ENCODE measurements at places on chromosomes 2 and 18.

DNA sequence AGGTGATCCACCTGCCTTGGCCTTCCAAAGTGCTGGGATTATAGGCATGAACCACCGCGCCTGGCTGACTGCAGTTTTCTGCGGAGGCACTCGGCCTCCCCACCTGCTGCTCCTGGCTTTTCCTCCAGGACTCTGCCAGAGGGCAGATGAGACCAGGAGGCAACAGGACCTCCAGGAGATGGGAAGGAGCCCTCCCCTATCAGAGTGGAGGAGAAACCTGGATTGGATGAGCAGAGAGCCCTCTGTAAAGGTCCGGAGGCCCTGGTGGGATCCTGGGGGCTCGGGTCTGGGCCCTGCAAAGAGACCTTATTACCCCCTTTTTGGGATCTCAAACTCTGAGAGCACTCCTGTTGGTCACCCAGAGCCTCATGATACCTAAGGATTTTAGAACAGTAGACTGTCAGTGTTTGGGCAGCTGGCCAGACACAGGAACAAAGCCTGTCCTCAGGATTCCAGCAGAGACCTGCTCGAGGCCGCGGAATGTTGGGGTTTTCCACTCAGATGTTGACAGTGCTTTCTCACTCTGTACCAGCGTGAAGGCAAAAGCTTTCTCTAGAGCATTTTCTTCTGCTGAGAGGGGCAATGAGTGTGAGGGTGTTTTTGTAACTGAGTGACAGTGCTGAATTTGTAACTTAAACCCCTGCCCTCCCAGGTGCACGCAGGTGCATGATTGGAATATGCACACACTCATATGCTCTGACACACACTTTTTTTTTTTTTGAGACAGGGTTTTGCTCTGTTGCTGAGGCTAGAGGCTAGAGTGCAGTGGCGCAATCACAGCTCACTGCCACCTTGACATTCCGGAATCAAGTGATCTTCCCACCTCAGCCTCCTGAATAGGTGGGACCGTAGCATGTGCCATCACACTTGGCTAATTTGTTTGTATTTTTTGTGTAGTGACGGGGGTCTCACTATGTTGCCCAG, 48.4 kb downstream of the NPPC start:
- DNase-seq: peak; percentile 46

- DNase-seq: no peak
Measured at GRCh38 chr2:206840999-206841398, 75.6 kb downstream of the FASTKD2 start.

DNA sequence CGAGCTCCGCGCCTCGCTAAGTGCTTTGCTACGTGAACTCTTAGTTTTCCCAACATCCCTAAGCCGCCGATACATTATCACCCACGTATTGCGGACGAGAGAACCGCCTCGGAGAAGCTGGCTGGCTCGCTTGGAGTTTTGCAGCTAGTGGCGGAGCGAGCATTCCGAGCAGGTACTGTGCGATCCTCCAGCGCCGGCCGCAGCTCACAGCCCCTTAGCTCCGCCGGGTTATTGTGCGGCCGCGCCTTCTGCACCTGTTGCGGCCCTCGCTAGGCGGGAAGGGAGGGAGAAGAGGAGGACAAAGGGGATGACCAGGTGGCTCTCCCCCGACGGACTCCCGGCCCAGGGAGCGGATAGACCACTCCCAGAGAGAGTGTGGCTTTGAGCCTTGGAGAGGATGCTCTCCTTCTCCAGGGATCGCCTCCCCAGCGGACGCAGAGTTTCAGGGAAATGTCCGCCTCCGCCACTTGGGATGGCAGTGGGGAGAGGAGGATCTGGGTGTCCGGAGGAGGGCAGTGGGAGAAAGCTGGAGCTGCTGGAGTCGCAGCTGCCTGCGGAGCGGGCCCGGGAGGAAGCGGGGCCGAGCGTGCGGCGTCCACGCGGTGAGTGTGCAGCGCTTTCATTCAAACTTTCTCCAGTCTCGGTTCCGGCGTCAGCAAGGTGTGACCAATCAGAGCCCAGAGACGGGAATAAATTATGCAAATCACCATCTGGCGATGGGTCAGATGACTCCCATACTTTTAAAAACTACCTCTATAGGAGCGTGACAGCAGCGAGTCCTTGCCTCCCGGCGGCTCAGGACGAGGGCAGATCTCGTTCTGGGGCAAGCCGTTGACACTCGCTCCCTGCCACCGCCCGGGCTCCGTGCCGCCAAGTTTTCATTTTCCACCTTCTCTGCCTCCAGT, at the start of gene LIPG:
Gene LIPG (plus strand): TSS at position 769 of the 905 bp plus-strand sequence. CDS start 252 bp downstream, outside the sequence.
- peak; percentile 81 for DNase-seq

DNA sequence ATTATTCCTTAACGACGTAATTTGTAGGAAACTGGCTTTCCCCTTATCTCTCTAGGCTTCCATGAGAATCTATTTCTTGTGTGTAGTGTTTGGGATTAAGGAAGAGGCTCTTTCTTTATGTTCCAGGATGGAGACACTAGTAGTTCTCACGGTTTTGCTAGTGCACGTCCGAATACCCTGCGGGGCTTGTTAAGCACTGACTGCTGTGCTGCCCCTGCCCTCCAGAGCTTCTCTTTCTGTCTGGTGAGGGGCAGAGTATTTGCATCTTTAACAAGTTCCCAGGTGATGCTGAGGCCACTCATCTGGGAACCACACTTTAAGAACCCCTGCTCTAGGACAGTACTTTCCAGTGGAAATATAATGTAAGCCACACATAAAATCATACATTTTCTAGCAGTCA, 76.4 kb downstream of the SPATS2L start:
- DNase-seq: no peak

- peak; percentile 32 for DNase-seq
Measured at GRCh38 chr2:48414980-48415835, 114.7 kb upstream of the STON1 start.

DNA sequence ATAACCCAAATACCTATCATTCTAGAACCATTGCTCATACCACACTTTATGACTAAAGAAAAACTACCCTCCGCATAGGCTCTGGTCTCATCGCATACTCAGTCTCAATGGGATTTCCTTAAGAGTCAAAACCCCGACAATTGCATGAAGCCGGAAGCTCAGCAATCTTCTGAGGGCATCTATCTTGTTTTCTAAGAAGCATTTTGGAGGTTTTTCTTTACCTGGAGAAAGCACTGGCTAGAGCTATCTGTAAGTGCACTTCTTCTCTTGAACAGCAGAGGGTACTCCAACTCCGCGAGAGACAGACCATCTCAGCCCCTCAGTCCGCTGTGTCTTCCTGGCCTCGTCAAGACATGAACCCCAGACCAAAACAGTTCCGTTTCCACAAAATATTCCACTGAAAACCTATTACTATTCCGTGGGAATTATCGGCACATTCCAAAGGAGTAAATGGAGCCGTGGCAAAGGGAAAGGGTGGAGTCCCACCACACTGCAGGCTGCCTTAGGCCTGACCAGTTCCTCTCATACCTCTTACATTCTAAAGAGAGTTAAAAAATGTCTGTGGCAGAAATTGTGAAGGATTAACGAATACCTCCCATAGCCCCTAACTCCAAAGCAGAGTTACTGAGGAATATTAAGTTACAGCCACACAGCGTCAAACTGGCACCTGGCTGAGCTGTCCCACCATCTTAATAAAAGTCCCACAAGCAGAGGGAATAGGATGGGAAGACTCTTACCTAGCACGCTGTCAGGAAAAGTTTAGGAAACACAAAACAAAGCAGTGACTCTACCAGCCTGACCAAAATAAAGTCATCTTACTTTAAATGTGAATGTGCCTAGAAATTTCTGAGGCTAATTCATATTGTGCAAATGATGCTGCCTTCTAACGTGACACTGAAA, 325.6 kb upstream of the VRK2 start:
- DNase-seq: peak; percentile 74

- DNase-seq: no peak
Measured at GRCh38 chr2:59826177-59826576, 727.3 kb downstream of the BCL11A start.

DNA sequence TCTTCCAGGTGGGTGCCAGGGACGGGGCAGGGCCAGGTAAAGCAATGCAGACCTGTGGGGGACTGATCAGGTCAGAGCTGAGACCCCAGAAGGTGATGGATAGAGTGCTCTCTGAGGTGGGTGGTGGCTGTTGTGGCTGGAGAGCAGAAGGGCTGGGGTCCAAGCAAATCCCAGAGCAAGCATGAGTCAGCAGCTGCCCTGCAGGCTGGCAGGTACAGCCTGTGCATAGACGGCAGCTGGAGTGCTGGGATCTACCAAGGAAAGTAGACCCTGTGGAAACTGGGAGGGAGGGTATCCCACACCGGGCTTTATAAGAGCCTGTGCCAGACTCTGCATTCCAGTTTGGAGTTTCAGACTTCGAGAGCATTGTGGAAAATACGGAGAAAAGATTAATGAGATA, 663 bp downstream of the TRIM54 start:
- peak; percentile 32 for DNase-seq

DNA sequence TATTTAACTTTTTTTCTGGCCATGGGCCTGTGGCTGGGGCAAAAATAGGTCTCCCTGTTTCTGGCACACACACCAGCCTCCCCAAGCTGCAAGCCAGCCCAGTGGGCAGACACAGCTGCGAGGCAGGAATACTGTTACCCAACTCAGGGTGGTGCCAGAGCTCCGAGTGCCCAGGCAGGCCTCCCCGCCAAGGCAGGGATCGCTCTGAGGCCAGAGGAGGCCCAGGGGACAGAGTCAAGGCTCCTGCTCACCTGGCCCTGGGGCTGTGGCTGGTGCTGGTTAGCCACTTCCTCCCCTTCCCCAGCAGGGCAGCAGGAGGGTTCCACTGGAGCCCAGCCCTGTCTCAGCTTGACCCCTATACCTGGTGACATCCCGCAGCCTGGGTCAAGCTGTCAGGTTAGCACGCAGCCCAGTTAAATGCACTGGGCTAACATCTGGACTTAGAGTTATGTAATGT, 67.1 kb upstream of the EPAS1 start:
- no peak for DNase-seq

GRCh38 chr18:54875063-54875462, 46.8 kb downstream of the RAB27B start:
- no peak for DNase-seq
